ENCODE measurements at places on chromosomes 1 and 21. TPM values are rescaled to one million over a fixed set of nuclear protein-coding genes. Genes with fewer than 3 reads are reported as not detected.

CCNL2 gene
- 46.7 TPM for total RNA-seq

AMY2B gene
- 0.41 TPM for total RNA-seq

SGIP1 gene
- not detected for total RNA-seq

LAD1 gene
- total RNA-seq: 1.0 TPM

GPBP1L1 gene
- 31.7 TPM for total RNA-seq

EDARADD gene
- 3.8 TPM for total RNA-seq

CSF3R gene
- total RNA-seq: not detected

Data from A549 treated with AZD2906 at 1 μM for 4 hours (cell line).